ENCODE measurements at places on chromosomes 7 and 10.

GRCh38 chr7:32569388-32570289 is 74.3 kb downstream of the AVL9 start:
- no peak for DNase-seq

DNA sequence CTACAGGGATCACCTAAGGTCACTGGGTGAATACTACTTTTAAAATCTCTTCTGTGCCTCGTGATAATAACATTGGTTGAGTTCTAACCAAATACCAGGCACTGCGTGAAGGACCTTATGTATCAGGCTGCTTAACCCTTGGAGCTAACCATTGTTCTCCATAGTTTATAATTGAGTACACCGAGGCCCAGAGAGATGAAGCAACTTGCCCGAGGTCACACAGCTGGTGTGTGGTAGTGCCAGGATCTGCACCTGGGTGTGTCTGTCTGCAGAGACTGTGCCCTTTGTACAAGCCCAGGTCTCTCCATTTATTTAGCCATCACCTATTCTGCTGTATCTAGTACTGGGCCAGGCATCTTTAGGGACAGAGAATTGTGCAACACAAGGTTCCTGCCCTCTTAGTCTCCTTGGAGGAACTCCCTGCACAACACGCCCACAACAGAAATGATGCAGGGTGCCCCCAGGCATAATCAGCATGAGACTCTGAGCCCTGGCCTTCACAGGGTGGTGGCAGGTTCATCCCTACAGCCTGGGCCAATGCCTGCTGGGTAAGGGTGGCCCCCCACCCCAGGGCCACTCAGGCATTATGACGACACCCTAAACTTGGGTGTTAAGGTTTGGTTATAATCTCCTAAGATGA is 31.5 kb downstream of the UNC5B start:
- no peak for DNase-seq

DNA sequence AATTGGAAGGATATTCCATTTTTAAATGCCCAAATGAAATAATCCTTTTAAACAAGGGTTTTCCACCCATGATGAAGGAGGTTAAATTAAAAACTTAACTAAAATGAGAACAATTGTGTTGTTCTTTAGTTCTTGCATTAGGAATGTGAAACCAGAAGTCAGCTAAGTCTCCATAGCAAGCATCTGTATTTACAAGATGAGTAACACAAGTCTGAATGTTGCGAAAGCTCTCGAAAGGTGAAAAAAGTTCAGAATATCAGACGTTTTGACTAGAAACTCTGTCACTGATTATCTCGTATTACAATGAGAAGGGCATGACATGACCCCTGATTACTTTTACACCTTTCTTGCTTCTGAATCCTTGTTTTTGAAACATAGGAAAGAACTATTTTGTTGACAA is 149.6 kb downstream of the BICC1 start:
- DNase-seq = no peak

DNA sequence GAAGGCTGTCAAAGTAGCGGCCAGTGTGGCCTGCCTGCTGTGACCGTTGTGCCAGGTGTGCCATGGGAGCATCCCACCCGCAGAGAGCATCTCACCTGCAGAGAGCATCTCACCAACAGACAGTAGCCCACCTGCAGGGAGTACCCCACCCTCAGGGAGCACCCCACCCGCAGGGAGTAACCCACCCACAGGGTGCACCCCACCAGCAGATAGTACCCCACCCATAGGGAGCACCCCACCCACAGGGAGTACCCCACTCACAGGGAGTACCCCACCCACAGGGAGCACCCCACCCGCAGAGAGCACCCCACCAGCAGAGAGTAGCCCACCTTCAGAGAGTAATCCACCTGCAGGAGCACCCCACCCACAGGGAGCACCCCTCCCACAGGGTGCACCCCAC is 476.5 kb downstream of the TCERG1L start:
- DNase-seq = no peak

DNA sequence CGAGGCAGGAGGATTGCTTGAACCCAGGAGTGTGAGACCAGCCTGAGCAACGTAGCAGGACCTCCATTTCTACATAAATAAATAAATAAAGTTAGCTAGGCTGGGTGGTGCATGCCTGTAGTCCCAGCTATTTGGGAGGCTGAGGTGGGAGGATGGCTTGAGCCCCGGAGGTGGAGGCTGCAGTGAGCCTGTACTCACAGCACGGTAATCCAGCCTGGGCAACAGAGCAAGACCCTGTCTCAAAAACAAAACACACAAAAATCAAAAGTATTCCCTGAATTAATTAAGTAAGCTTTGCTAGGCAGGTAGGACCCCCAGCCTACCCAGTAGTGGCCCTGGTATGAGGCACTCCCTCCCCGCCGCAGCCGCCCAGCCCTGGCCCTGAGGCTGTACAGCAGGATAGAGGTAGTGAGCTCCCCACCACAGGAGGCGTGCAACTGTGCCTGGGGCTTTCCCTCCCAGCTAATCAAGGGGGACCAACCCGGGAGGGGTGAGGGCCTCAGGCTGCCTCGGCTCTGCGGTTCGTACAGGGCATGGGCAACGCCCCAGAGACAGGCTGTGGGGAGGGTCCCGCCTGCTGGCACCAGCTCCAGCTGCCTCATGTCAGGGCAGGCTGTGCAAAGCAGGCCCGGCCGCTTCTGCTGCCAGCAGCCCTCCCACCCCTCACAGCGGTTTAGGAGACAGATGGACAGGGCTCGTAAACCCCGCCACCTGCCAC is 1.0 kb upstream of the CYP2W1 start:
- DNase-seq = peak; percentile 97

DNA sequence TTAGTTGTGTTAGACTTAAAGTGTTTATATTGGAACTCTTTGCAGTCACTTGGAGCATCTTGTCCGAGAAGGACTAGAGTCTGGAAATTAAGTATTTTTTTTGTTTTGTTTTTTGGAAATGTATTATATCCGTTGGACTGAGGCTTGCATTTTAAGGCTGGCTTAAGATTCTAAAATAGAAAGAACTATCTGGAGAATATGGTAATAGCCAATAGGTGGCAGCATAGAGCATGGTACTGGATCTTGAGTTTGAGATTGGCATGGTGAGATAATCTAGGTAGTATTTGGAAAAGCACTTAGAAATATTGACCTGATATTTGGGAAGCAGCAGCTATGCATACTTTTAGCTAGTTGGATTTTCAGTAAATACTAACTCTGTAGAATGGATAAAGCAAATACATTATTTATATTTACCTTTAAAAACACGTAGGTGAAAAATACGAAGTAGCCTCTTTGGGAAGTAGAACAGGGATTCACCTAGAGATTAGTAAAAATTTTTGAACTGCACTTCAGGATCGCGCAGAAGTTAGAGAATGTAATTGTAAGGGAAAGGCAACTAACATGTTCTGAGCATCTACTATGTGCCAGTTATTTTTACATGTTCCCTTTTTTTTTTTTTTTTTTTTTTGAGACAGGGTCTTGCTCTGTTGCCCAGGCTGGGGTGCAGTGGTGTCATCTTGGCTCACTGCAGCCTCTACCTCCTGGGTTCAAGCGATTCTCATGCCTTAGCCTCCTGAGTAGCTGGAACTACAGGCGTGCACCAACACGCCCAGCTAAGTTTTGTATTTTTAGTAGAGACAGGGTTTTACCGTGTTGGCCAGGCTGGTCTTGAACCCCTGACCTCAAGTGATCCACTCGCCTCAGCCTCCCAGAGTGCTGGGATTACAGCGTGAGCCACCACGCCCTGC is 78.6 kb downstream of the LCOR start:
- DNase-seq = no peak

DNA sequence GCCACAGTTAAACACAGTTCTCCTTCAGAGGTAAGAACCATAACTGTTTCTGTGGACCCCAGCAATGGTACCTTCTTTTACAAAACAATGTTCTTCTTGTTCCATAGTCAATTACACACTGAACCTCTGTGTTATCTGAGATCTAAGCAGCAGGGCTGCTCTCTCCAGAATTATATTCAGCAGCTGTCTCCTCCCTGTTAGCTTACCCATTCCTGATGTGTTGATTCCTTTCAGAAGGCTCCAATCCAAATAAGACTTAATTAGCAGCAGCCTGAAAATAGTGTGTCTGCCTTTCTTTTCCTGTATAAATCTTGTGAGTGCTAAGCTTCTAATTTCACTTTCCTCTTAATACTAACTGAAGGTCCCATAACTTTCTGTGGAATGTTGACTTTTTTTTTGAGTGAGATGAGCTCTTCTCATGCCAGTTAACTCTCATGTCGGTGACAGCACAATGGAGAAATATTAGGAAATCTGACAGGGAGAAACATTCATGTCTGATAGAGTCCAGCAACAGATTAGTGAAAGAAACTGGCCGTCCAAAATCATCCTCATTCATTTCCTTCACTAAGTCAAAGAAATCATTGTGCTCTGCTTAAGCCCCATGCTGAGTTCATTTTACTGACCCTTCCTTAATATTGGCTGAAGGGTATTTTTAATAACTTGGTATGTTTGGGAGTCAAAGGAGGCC is 226.5 kb downstream of the PRKG1 start:
- DNase-seq = peak; percentile 59

DNA sequence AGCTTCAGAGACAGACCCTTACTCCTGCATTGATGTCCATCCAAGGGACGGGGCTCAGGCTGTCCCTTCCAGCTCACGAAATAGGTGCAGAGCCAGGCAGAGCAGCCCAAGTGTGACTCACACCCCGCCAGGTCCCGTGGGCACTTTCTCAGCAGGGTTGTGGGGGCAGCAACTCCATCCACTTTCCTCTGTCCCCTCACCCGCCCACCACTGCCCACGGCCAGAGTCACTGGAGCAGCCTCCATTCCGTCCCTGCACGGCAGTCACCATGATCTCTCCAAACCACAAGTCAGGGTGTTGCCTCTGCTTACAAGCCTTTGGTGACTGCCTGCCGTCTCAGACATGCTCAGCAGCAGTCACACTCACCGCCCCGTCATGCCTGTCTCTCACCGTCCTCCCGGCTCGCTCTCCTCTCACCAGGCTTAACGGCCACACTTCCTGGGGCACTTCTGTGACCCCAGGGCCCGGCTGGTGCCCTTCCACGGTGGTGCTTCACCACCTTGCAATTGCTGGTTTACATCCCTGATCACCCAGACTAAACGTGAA is 39.3 kb downstream of the CALML3 start:
- DNase-seq = no peak

DNA sequence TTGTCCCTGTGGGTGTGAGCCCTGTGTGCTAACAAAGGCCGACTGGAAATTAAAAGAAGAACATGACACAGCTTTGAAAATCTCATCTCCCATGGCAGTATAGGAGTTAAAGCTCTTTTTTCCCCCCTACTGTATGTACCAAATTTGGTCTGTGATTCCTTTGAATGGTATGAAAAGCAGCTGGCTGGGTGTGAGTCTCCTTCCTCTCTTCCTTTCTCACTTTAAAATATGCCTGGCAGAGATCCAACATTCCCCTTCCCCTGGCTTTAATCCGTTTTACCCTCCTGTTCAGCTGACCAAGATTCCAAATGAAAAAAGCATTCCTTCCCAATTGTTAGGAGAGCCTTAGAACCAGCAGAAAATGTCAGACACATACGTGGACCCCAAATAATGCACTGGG is 225.0 kb upstream of the CELF2 start:
- peak; percentile 12 for DNase-seq

DNA sequence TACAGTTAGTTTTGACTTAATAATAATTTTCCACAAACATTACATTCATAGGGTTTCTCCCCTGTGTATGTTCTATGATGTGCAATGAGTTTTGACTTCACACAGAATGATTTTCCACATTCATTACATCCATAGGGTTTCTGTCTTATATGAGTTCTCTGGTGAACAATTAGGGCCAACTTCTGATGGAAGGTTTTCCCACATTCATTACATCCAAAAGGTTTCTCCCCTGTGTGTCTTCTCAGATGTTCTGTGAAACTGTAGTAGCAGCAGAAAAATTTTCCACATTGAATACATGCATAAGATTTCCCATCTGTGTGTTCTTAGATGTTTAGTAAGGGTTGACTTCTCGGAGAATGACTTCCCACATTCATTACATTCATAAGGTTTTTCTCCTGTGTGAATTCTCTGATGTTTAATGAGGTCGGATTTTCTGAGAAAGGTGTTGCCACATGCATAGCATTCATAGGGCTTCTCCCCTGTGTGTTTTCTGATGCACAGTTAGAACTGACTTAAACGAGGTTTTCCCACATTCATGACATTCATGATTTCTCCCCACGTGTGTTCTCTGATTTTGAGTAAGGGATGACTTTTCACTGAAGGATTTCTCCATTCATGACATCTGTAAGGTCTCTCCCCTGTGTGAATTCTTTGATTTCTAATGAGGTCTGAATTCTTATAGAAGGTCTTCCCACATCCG is 118.5 kb downstream of the ZNF33B start:
- no peak for DNase-seq

- DNase-seq = no peak
Observed at GRCh38 chr10:79446758-79447084, 1.3 kb upstream of the ZCCHC24 start.

DNA sequence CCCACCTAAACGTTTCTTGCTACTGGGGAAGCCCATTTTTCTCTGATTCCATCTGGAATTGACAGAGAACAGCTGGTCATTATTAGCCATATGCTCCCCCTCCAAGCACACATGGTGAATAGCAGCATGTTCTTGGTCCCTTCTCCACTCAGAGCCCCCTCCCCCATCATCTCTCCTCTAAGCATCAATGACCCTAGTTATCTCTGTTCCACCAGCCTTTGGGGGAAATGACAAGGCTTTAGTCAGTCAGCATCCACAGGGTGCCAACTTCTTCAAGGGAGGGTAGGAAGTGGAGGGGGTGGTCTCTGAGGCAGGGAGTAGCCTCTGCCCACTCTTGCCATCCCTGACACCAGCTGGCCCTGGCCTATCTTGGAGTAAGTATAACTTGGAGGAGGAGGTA is 163.1 kb downstream of the UBE2H start:
- peak; percentile 85 for DNase-seq

DNA sequence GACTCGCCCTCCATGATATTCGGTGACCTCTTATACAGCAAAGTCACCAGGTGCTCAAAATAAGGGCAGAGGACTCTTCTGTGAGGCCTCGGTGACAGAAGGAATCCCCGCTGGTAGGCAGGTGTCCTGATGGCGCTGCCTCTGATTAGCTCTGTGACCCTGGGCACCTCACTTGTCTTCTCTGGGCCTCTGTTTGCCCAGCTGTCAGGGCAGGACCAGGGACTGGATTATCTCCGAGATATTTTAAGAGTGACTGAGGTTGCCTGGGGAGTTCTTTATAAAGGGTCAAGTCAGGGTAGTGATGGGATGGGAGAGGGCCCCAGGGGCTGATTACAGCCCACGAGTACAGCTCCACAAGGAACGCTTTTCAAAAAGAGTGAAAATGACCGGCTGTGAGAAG is 70.9 kb upstream of the SAMD8 start:
- DNase-seq = no peak

- no peak for DNase-seq
Observed at GRCh38 chr7:46414946-46415345, 493.9 kb upstream of the IGFBP3 start.
